NCI-H2081 treated with DMSO at 0.1 percent for 48 hours (cell line): ENCODE measurements at places on chromosomes 16 and 17.

- DNase-seq: no peak
These were observed 39.7 kb upstream of the IRX3 start for GRCh38 chr16:54326266-54326662.

DNA sequence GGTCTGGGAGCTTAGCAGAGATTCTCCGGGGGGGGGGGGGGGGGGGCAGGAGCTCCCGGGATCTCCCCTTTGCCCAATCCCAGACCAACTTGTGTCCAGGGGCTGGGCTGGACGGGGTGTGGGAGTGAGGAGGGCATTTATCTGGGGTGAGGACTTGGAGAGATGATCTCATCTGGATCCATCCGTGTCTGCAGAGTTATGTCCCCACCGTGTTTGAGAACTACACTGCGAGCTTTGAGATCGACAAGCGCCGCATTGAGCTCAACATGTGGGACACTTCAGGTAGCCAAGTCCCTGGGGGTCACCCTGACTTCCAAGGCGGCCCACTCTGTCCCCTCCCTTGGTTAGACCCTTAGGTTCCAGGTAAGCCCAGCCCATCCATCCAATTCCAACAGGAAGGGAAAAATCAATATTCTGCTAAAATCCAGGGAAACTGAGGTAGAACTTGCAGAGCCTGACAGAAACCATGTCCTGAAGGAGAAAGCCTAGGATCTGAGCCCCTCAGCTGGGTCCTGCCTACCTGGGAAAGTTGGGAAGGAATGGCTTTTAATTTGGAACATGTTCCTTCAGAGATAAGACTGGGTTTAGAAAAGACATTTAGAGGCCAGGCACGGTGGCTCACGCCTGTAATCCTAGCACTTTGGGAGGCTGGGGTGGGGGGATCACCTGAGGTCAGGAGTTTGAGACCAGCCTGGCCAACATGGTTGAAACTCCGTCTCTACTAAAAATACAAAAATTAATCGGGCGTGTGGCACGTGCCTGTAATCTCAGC lies 921 bp downstream of the RND2 start:
- no peak for DNase-seq

DNA sequence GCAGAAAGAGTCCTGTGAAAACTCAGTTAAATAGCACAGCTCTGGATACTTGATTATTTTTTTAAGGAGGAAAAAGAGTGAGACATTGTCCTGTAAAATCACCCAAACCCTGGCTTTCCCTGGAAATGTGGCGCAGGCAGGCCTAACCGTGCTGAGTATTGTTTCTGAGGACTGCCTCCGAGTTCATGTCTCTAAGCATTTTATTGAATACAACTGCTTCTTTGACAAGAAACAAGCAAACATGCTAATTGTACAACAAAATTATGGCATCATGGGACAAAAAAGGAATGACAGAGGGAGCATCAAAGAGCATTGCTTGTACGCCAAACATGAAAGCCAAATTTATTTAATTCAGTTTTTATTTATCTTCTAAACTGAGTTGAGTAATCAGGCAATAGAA lies 64.5 kb upstream of the HSBP1 start:
- DNase-seq: no peak

DNA sequence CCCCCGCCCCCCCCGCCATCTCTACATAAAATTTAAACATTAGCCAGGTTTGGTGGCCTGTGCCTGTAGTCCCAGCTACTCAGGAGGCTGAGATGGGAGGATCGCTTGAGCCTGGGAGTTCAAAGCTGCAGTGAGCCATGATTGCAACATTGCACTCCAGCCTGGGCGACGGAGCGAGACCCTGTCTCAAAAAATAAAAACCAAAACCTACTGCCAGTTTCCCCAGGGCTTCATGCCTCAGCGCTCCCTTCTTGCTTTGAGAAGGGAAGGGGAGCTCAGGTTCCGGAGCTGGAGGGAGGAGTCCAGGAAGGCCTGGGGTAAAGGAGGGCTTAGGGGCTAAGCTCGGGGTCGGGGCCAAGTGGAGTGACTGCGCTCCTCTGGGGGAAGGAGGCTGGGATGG lies 20.5 kb downstream of the PLCD3 start:
- no peak for DNase-seq

DNA sequence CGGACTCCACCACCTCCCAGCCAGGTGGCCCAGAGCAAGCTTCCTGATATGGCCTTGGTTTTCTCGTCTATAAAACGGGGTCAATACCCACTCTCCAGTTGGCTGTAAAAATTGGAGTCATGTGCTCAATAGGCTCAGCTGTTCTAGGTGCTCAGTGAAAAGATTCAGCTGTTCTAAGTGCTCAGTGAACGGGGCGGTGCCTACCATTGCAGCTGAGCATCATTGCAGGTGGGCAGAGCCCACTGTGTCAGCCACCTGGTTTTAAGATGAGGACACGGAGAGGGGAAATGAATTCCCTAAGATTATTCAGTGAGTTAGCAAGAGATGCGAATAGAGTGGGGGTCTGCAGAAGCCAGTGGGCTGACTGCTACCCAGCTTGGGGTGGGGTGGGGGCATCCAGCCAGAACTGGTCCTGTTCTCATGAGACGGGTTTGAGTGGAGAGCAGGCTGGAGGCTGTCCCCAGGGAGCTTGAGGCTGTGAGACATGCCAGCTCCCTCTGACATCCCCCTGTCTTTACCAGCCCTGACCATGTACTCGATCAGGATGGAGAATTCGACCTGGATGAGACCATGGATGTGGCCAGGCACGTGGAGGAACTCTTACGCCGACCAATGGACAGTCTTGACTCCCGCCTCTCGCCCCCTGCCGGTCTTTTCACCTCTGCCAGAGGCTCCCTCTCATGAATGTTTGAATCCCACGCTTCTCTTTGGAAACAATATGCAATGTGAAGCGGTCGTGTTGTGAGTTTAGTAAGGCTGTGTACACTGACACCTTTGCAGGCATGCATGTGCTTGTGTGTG lies 21.9 kb downstream of the STAT5A start:
- DNase-seq: no peak

- no peak for DNase-seq
These were observed 19.1 kb upstream of the CACNG1 start for GRCh38 chr17:67025216-67025792.

DNA sequence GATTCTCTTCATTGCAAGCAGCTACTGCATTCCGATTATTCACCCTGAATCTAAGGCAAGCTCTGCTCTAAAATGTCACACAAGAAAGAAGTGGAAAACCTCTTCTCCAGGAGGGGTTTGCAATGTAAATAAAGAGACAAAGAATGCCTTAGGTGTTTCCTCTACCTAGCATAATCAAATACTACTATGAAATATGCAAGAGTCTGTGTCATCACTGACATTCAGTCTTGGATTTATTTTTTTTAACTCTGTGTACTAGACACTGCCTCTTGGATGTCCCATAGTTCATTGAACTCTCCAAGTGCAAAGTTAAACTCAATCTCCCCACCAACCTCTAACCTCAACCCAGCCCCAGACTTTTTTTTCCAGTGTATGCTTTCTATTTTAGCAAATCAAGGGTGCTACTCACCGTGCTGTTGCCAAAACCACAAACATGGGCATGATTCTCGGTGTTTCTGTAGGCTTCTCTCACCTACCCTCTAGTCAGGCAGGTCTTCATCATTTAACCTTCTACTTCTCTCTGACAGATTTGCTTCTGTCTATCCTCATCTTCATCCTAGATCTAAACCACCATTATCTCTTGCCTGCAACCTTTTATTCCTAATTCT lies 329.1 kb downstream of the CDH13 start:
- no peak for DNase-seq

GRCh38 chr17:4179071-4179470 lies 36.1 kb downstream of the CYB5D2 start:
- no peak for DNase-seq

DNA sequence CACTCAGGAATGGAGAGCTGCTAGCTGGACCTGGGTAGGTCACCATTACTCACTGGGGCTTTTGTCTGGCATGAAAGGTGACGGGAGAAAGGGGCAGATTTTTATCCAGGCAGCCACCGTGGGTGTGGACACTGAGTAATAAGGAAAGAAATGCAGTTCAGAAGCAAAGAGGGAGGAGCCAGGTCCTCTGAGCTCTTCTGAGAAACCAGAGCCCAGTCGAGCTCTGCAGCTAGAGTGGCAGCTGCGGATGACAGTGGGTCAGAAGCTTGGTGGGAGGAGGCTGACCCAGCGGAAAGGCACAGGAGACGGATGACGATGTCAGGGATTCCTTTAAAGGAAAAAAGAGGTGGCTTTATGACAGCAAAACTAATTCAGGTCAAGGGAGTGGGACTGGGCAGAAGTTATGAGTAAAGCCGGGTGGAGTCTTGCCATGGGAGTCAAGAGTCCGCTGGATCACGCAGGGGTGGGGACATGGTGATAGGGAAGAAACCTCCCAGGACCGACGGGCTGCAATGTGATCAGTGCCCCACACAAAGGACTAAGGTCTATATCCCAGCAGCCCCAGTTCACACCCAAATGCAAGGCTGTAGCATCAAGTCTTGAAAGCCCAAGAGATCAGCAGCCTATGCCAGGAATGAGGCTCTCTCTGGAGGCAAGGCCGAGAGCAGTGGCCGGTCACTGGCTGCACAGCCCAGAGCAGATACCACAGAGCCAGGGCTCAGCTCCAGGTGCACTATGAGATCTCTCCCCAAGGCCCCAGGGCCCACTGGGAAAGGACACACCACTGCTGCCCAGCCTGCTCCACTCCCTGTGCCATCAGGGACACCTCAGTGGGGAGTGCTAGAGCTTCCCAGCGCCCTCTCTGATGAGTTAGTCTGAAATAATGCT lies 6.3 kb upstream of the MNT start:
- no peak for DNase-seq

DNA sequence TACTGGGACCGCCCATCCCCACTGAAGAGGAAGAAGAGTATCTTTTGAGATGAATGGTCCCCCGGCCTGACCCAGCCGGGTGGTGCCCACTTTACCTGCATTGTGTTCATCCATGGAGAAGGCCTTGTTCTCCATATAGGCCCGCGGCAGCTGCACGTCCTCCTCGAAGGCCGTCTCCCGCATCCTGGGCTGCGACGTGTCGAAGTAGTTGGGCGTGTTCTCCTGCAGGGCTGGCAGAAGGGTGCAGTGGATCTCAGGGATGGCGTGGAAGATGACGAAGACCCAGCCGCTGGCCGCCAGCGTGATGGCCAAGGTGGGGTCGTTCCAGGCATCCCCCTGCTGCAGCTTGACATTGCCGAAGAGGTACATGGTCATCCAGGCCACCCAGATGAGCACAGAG lies 12.9 kb downstream of the GPRC5B start:
- no peak for DNase-seq

- DNase-seq: no peak
These were observed 30.8 kb downstream of the B9D1 start for GRCh38 chr17:19331543-19332245.

GRCh38 chr17:45018848-45019711 lies 32.4 kb downstream of the DCAKD start:
- no peak for DNase-seq

- no peak for DNase-seq
These were observed 22.9 kb downstream of the CDIP1 start for GRCh38 chr16:4515611-4516233.

DNA sequence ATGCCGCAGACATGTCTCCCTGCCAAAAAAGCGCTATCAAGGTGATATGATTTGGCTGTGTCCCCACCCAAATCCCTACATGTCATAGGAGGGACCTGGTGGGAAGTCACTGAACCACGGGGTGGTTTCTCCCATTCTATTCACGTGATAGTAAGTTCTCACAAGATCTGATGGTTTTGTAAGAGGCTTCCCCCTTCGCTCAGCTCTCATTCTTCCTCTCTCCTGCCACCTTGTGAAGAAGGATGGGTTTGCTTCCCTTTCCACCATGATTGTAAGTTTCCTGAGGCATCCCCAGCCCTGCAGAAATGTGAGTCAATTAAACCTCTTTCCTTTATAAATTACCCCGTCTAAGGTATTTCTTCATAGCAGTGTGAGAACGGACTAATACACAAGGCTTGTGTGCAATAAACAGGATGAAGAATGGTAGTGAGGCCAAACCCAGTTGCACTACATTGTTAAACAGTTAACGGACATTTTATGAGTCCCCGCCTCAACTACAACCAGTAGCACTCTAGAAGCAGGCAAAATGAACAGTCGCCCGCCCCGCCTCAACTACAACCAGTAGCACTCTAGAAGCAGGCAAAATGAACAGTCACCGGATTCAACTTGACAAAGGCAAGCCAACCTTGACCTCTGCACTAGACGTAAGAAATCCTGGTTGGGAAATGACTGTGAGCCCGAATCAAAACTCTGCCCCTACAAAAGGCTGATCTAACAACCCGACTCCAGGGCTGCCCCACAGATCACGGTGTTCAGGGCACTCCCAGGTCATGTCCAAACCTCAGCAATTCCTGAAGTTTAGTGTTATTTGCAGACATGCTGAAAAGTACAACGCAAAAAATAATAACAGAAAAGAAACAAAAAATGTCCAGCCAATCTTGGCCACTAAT lies 26.3 kb downstream of the VPS53 start:
- DNase-seq: no peak

GRCh38 chr17:76493505-76494167 lies 7.6 kb downstream of the RHBDF2 start:
- DNase-seq: no peak

GRCh38 chr16:60686824-60687223 lies 1349.4 kb downstream of the CDH8 start:
- no peak for DNase-seq
